ENCODE measurements at places on chromosomes 6 and 20.

GRCh38 chr20:4862661-4863060 is 138.6 kb downstream of the SLC23A2 start:
- H3K27me3 ChIP-seq = no peaks in the 10 kb centered on the region
- H3K4me3 ChIP-seq = no peak overlapping the region
- no peaks in the 10 kb centered on the region for H3K4me1 ChIP-seq
- no peak for DNase-seq

- H3K36me3 ChIP-seq = no peaks in the 10 kb centered on the region
- H3K27ac ChIP-seq = no peak overlapping the region
- no peaks in the 10 kb centered on the region for H3K4me1 ChIP-seq
- DNase-seq = no peak
Observed at GRCh38 chr6:105192707-105193465, 13.1 kb upstream of the POPDC3 start.

DNA sequence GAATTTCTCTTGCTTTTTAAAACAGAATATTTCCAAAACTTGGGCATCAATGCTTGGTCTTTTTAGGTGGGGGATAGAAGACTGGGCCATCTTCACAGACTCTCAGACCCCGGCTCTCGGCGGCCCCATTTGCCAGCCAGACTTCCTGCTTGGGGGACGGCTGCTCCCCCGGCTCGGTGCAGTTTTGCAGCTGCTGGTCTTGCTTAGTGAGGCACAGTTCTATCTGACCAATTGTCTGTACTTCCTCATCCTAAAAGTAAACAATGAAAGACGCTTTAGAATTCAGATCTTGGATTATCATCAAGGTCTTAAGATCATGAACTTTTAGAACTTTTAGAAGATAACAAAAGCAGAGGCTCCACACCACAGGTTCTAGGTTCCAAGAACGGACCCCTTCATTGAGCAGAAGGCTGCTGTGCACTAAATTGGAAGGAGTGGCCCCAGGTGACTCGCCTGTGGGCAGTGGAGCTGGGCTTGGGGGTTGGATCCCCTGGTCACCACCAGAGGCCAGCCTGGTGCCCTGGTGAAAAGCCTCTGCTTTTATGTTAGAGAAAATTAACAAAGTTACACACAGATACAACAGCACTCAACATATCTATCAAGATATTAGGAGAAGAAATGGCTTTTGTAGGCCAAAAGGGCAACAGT is 26.7 kb downstream of the RNASET2 start:
- H3K4me3 ChIP-seq = no peak overlapping the region
- H3K27me3 ChIP-seq = no peaks in the 10 kb centered on the region
- peak overlapping the region; percentile 23 for H3K27ac ChIP-seq
- no peak for DNase-seq

DNA sequence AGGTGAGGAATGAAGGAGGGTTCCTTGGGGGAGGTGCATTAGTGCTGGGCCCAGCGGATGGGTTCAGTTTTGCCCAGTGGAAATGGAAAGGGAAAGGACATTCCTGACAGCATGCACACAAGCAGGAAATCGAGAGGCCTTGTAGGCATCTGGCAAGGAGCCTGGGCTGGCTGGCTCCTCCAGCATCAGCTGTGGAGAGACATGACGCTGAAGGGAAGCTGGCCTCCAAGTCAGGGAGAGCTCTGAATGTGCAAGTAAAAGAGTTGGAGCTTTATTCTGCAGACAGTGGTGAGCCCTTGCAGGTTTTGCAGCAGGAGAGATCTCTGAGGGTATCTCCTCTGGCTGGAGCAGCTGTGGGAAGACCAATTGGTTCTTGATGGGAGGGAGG is 154.3 kb downstream of the MRPL14 start:
- no peak for DNase-seq
- H3K27ac ChIP-seq = no peak overlapping the region
- no peaks in the 10 kb centered on the region for H3K36me3 ChIP-seq
- no peaks in the 10 kb centered on the region for H3K4me1 ChIP-seq
- H3K27me3 ChIP-seq = no peaks in the 10 kb centered on the region

GRCh38 chr6:32128751-32129296 is 778 bp upstream of the ATF6B start:
- H3K36me3 ChIP-seq = peaks cover 9% of the 10 kb centered on the region
- H3K4me3 ChIP-seq = peak overlapping the region; percentile 36
- peaks cover 33% of the 10 kb centered on the region for H3K4me1 ChIP-seq
- no peaks in the 10 kb centered on the region for H3K27me3 ChIP-seq
- no peak for DNase-seq

- H3K27me3 ChIP-seq = no peaks in the 10 kb centered on the region
- no peak for DNase-seq
- H3K36me3 ChIP-seq = peaks cover 3% of the 10 kb centered on the region
- H3K4me1 ChIP-seq = peaks cover 43% of the 10 kb centered on the region
- H3K4me3 ChIP-seq = no peak overlapping the region
Observed at GRCh38 chr20:56439771-56440291, 27.8 kb downstream of the CASS4 start.

DNA sequence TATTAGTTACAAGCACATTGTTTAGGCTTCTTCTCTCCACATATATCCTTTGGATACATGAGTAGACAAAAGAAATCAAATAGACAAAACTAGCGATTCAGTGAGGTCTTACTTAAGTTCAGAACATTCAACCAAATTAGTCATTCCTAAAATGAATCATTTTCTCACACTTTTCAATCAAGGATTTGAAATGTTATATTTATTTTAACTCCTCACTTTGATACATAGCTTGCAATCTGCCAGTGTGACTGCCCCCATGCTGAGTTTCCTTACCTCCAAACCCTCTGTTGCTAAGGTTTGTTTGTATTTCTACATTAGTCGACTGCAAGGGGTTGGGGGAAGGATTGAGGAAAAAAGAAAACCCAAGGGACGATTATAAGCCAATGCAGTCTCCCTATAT is 3.5 kb upstream of the MOXD1 start:
- H3K4me1 ChIP-seq = no peaks in the 10 kb centered on the region
- no peak overlapping the region for H3K27ac ChIP-seq
- H3K27me3 ChIP-seq = peaks cover 4% of the 10 kb centered on the region
- no peaks in the 10 kb centered on the region for H3K36me3 ChIP-seq
- no peak for DNase-seq

GRCh38 chr6:72621291-72622093 is at the start of gene KCNQ5:
TSS of gene KCNQ5 (plus strand) at chr6:72622064.
- no peaks in the 10 kb centered on the region for H3K36me3 ChIP-seq
- H3K4me1 ChIP-seq = peaks cover 17% of the 10 kb centered on the region
- peak within 1 kb of the TSS; percentile 52 for H3K27ac ChIP-seq

DNA sequence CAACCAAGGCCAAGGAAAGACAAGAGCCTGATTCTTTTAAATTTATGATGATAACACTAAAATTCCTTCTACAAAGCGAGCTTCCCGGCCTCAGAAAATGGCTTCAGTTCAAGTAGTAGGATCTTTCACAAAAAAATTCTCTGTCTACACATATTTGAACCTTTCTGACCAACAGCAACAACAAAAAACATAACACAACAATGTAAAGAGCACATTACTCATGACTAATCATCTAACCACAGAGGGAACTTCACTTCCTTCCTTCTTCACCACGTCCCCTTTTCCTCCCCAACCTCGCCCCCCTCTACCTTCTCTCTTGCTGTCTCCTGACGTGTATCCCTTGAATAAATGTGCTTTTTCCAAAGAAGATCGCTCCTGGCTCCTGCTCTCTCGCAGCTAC is 228.2 kb downstream of the MYLK4 start:
- H3K36me3 ChIP-seq = no peaks in the 10 kb centered on the region
- no peak for DNase-seq
- no peak overlapping the region for H3K27ac ChIP-seq
- no peaks in the 10 kb centered on the region for H3K27me3 ChIP-seq

DNA sequence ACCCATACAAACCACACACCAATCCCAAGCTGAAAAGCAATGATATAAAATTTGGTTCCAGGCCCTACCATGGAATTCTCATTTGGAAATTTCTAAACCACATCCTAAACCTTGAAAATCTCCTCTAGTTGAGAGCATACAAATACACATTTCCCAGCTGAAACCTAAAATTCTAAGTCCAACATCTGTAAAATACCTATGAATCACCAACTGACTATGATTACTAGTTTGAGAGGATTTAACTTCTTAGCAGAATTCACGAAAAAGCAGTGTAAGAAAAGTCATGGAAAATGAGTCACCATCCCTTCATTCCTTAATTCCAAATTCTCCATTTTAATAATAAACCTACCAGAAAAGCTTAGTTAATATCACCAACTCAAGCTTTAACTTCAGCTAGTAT is 15.4 kb downstream of the RANBP9 start:
- H3K4me1 ChIP-seq = peaks cover 31% of the 10 kb centered on the region
- no peak overlapping the region for H3K4me3 ChIP-seq
- H3K27me3 ChIP-seq = no peaks in the 10 kb centered on the region

GRCh38 chr20:47361057-47361915 is 4.8 kb upstream of the ZMYND8 start:
- H3K4me3 ChIP-seq = no peak overlapping the region
- DNase-seq = no peak
- no peak overlapping the region for H3K27ac ChIP-seq

DNA sequence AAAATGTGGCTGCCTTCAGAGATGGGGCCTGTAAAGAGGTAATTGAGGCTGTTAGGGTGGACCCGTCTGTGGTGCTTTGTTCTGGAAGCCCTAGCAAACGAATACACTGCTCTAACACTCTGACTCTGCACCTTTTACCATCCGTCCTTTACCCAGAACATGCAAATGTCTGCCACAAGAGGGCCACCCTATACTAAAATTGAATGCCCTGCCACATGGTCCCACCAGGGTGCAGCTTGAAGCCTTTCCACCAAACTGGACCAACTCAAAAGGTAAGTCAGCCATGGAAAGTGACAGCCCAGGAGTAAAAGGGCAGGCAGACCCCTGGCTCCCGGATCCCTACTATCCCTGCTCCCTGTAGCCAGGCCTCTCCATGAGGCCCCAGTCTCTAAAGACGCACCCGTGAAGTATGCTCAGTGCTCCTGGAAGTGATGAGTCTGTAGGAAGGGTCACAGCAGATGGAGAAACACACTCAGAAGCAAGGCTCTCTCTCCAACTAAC is 5.8 kb upstream of the BFSP1 start:
- no peak overlapping the region for H3K27ac ChIP-seq
- no peaks in the 10 kb centered on the region for H3K27me3 ChIP-seq
- H3K4me1 ChIP-seq = no peaks in the 10 kb centered on the region
- DNase-seq = peak; percentile 66
- H3K36me3 ChIP-seq = no peaks in the 10 kb centered on the region

Measured in naive thymus-derived CD4-positive, alpha-beta T cell (primary cell).